ENCODE measurements at places on chromosomes 1 and 21.

DNA sequence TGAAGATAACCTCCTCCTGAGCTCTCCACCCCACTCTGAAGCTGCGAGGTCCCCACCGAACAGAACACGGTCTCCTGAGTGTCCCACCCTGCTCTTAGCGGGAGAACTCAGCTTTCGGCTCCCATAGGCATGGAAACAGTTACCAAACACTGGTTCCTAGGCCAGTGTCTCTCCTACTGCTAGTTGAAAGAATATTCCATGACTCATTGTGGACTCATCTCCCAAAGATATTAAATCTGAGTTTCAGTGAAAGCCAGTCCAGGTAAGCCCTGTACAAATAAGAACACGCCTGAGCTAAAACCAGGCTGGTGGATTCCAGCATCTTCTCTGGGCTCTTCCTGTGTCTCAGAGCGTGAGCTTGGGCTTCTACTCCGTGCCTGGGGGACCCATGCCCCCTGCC is 107.5 kb upstream of the CLDN14 start:
- no peak for DNase-seq

DNA sequence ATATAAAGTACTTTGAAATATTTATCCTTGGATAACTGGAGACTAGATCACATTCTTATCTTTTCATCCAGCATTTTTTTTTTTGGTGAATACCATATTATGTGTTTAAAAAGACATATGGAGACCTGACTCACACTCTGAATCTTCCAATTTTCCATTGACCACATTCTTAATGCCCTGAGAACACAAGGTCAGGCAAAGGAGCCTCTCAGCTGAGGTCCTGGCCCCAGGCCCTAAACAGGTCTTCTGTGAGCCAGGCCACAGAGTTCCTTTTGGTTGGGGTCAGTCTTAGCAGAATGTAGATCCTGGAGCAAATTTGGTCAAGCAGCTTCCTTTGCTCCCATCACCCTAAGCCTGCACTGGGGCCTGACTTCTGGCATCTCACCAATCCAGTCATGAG is 390.1 kb upstream of the ST6GALNAC5 start:
- no peak for DNase-seq

DNA sequence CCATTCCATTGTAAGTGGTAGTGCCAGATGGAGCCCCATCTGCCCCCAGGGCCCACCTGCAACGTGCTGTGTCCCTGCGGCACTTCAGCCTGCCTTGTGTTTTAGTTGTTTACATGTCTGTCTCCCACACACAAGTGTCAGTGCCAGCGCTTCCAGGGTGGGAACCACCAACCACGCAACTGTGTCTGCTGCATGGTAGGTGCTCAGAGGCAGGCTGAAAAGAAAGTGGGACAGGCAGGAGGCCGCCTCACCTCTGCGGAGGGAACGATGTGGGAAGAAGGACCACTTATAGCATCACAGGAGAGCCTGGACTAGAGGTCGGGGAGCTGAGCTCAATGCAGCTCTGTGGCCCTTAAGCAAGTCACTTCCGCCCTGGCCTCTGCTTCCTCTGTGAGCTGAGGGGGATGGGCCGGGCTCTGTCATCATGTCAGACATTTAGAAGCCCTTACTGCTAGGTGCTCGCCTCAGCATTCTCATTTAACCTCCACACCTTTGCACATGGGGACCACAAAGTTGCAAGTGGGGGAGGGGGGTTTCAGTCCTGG is 17.9 kb downstream of the SLC9A1 start:
- DNase-seq: peak; percentile 34

- no peak for DNase-seq
Measured at GRCh38 chr1:16158025-16158424, 2.2 kb upstream of the EPHA2 start.

DNA sequence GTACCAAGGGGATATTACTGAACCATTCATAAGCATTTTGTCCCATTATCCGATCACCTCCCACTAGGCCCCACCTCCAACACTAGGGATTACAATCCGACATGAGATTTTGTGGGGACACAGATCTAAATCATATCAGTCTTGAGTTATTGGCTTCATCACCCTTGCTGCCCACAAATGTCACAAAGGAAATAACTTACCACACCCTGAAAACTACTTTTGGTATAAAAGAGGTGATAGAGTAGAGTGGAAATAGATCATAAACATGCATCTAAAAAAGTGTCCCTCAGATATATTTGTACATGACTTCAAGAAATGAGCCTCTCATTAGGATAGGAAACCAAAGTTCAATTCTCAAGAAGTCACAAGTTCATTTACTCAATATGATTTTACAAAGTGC is 22.6 kb upstream of the FCRL3 start:
- no peak for DNase-seq

GRCh38 chr1:102853136-102853535 is 255.2 kb downstream of the COL11A1 start:
- DNase-seq: no peak

GRCh38 chr1:168960595-168960994 is 145.9 kb upstream of the ATP1B1 start:
- DNase-seq: no peak

DNA sequence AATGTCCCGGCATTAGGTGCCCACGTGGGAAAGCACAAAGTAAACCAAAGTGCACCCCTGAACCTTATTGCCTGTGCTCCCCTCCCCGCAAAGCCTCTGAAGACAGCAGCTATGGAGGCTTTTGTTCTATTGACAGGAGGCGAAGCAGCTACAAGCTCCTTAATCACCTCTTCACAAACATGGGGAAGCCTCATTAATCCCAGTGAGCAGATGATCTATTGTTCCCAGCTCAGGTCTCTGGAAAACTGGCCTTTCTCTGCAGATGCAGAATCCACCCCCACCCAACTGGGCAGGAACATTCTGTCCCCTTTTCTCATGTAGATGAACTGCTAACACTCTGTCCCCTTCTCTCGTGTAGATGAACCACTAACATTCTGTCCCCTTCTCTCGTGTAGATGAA is 190.5 kb upstream of the CSF3R start:
- no peak for DNase-seq

DNA sequence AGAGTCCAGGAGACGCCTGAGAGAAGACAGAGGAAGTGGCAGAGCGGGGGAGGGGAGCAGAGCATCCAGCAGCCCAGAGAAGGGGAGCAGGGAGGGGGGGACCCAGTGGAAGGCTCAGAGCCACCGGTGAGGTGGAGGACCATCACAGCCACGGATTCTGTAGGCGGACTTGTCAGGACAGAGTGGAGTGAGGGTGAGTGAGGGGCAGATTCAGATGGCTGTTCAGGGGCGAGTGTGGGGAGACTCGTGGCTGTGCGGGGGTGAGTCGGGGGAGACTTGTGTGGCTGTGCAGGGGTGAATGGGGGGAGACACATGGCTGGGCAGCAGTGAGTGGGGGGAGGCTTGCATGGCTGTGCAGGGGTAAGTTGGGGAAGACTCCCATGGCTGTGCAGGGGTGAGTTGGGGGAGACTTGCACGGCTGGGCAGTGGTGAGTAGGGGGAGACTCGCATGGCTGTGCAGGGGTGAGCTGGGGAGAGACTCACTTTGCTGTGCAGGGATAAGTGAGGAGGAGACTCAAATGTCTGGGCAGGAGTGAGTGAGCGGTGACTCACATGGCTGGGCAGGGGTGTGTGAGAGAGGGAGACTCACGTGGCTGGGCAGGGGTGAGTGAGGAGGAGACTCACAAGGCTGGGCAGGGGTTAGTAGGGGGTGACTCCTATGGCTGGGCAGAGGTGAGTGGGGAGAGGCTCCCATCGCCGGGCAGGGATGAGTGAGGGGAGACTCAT is 56.8 kb upstream of the ABCG1 start:
- DNase-seq: no peak

DNA sequence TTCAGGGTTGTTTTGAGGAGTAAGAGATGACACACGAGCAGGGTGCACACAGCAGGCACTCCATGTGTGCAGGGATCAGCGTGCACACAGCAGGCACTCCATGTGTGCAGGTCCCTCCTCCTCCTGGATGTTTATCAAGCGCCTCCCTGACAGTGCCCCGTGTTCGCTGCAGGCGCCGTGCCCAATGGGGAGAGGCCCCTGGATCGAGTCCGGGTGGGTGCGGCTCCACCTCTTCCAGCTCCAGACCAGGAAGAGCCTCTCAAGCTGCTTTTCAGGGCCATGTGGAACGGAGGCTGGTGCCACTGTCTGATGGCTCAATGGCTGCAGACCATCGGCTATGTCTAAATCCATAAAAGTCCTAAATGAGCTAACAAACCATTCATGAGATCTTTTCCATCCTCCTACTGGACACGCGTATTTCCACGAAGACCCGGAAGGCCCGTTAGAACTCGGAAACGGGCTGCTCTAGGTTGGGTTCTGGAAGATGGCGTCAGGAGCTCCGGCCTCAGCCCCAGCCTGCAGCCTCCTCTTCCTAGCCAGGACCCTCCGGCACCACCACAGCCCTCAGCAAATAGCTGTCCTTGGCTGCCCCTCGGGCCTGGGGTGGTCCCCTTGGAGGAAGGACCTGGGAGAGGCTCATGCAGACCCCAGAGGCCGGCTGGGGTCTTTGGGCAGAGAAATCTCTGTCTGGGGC is 36.0 kb downstream of the RRP1 start:
- DNase-seq: no peak

DNA sequence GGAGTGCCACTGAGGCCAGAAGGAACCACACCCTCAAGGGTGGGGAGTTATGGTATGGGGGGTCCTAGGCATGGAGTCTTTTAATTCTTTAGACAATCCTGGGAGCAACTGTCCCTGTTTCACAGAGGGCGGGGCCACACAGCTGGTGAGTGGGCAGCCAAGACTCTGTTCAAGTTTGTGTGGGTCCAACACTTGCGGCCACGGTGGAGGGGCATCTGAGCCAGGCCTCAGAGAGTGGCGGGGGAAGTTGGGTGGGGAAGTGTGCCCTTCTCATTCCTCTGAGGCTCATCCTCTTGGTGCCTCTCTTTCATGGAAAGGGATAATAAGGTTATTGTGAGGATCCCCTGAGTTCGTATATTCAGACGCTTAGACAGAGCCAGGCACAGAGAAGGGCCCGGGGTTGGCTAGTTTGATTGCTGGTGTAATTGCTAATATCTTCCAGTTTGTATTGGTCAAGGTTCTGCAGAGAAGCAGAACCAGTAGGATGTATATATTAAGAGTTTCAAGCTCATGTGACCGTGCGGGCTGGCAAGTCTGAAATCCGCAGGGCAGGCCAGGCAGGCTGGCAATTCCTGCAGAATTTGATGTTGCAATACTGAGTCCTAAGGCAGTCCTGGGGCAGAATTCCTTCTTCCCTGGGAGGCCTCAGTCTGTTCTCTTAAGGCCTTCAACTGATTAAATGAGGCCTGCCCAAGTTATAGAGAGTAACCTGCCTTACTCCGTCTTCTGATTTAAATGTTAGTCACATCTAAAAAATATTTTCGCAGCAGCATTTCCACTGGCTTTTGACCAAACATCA is 15.9 kb downstream of the PCSK9 start:
- no peak for DNase-seq

GRCh38 chr1:67226688-67227087 is 60.4 kb downstream of the IL23R start:
- DNase-seq: no peak

DNA sequence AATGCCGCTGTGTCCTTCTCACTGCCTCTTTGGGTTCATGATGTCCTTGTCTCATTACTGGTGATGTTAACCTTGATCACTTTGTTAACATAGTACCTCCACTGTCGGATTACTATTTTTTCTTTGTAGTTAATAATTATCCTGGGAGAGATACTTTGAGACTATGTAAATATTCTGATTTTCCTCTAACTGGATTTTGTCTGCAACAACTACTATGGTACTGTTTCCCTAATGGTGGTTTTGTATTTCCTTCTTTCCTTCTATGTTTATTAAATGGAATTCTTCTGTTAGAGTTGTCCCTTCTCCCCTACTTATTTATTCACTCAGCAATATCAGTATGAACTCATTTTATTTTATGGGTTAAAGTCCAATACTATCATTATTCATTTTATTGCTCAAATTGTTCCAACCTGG is 4.2 kb downstream of the TOR1AIP2 start:
- DNase-seq: no peak

GRCh38 chr1:229131243-229132105 is 139.4 kb upstream of the RAB4A start:
- DNase-seq: no peak

- no peak for DNase-seq
Measured at GRCh38 chr1:47521034-47521881, 83.4 kb downstream of the FOXD2 start.

- no peak for DNase-seq
Measured at GRCh38 chr1:33860671-33861070, 3.2 kb upstream of the HMGB4 start.

DNA sequence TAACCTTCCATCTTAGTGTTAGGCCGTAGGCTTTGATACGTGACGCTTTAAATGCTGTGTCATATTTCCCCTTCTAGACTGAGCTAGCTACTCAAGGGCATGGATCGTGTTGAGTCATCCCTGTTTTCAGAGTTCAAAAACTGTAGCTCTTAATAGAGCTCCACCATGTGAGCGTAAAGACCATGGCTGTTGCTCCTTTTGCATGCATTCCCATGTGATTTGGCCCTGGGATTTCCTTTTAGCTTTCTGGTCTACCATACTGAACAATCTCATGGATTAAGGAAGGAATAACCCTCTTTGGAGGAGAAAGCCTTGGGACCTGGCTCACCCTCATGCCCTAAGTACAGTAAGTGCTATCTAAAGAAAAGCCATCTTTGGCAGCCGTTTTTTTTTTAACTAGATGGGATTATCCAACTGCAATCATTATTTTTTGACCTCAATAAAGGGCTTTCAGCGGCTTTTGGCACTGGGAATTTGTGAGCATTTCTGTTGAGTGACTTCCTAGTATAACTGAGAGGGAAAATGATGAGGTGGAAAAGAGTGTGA is 76.6 kb downstream of the PLPP3 start:
- no peak for DNase-seq

DNA sequence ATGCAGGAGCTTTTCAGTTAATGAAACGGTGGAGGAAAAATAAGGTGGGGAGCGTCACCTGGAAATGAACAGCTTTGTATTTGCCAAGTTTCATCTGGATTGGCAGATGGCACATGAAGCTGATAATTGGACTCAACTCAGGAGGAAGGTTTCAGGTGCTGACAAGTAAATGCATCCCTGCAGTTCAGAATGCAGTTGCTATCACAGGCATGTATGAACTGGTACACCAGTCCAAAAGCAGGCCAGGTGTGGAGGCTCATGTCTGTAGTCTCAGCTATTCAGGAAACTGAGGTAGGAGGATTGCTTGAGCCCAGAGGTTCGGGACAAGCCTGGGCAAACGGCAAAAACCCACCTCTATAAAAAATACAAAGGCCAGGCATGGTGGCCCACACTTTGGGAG is 15.5 kb downstream of the DEGS1 start:
- no peak for DNase-seq

DNA sequence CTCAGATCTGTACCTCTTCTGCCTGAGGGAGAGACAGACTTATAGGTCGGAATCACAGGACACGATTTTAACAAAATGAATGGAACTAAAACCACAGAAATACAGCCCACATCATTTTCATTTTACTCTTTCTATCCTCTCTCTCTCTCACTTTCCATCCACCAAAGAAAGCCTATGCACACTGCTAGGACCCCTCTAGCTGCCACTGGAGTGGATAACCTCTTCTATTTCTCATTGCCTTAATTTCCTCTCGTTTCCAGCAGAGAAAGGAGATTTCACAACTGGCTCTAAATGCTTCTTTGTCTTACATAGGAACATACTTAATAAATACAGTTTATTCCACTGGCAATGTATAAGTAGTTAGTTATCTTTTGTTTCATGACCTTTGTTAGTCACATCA is 867.8 kb upstream of the ADGRL4 start:
- no peak for DNase-seq
